Activated T-helper 9 cell treated with anti-CD3 and anti-CD28 coated beads, Interleukin-2, amount 50 U/mL, for 16 hours (primary cell): ENCODE measurements at places on chromosomes 16 and 17.
A peak's percentile ranks its signal among the peaks of the same experiment; 100 is the strongest.

GRCh38 chr17:80501741-80502577 lies 25.6 kb upstream of the NPTX1 start:
- DNase-seq = no peak

GRCh38 chr17:42441371-42442195 lies 17.1 kb upstream of the ATP6V0A1 start:
- DNase-seq = no peak

DNA sequence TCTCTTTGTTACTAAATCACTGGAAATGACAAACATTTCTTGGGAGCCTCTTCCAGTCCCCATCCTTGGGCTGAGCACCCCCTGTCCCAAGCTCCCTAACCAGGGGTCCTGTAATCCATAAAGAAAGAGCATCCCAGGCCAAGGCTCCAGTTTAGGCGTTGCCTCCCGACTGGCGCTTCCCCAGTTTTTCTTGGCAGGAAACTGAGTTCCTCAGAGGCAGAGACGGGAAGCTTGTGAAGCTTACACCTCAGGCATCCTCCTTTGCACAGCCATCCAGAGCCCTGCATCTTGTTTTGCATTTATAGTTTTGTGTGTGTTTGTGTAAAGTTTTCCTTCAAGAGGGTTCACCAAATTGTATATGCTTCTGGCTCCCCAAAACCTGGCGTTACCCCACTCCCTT lies 7.1 kb downstream of the COPZ2 start:
- DNase-seq = no peak

DNA sequence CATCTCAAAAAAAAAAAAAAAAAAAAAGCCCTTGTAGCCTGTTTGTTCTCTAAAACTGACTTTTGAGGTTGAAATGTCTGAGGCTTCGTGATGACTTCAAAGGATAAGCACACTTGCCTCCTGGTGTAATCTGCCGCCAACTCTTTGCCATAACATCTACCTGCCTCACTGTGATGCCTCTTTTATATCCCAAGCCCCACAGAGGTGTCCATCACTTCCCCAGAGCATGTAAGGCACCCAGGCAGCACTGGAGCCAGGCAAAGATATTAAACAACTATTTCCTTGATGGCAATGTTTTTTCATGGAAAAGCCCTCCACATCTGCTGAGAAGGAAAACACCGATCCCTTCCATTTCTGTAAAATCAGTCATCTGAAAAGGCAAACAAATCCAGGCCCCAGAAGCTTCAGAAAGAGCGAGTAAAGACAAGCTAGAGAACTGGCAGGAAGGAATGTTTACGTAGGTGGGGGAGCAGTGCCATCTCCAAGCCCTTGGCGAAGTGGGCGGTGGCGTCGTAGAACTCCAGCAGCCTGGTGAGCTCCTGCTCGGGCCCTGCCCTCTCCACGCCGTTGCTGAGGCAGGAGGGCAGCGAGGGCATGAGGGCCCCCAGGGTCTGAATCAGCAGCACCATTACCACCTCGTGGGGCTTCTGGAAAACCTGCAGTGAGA lies 28.6 kb downstream of the COG7 start:
- DNase-seq = no peak

DNA sequence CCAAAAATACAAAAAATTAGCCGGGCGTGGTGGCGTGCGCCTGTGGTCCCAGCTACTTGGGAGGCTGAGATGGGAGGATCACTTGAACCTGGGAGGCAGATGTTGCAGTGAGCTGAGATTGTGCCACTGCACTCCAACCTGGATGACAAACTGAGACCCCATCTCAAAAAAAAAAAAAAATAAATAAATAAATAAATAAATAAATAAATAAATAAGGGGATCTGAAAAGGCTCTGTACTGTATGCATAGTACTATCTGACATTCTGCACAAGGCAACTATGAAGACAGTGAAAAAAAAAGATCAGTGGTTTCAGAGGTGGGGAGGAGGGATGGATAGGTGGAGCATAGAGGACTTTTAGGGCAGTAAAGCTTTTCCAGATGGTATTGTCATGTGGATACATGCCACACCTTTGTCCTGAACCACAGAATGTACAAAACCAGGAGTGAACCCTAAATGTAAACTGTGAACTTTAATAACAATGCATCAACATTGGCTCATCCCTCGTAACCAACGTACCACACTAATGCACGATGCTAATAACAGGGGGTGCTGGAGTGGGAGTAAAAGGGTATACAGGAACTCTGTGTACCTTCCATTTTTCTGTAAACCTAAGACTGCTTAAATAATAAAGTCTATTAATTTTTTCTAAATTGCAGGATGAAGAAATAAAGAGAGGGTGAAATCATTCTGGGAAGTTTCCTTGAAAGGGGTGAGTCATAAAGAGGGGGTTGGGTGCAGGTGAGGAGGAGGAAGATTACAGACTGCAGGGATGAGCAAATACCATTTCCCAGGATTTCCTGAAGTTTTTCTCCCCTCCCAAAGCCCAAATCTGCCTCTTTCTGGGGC lies 155.8 kb upstream of the SDK2 start:
- no peak for DNase-seq

DNA sequence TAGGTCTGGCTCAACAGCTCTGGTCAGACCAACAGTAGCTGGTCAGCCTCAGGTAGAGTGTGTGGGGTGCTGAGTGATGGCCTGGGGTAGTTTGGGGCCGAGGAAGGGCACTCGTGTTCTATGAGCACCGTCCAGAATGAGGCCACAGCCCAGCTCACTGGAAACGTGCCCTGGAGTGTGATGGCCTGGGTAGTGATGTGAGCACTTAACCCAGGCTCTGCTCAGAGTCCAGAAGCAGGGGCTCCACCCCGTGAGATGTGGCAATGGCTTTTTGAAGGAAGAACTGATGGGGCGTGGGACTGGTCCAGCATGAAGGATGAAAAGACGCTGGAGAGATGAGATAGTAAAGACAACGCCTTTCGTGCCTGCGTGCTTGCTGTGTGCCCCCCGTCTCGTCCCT lies 35.3 kb downstream of the NTN1 start:
- DNase-seq = no peak

DNA sequence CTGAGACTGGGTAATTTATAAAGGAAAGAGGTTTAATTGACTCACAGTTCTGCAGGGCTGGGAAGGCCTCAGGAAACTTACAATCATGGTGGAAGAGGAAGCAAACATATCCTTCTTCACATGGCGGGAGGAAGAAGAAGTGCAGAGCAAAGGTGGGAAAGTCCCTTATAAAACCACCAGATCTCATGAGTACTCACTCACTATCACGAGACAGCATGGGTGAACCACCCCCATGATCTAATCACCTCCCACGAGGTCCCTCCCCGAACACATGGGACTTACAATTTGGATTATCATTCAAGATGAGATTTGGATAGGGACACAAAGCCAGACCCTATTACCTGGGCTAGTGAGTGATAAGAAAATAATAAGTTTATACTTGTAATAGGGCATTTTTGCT lies 70.6 kb upstream of the HS3ST2 start:
- DNase-seq = no peak

- no peak for DNase-seq
Observed at GRCh38 chr17:15106540-15106939, 158.6 kb downstream of the PMP22 start.

DNA sequence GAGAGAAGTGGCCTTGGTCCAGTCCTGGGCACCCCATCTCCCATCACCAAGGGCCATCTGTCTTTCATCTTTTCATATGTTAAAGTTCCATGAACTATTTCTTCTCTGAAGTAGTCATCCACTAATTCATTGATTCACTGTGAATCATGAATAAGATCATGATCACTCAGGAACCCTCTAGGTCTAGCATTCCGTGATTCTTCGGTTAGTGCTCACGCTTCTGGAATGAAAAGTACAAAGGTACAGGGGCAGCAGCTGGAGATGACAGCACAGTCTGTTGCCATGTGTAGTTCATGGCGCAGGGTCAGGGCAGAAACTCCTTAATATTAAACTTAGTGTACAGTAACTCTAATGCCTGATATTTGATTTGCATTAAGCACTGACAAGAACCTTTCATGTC lies 127.1 kb downstream of the CDH13 start:
- DNase-seq = no peak

- DNase-seq = no peak
Observed at GRCh38 chr17:12667299-12667958, 1.7 kb downstream of the MYOCD start.

GRCh38 chr17:27293359-27293897 lies 486 bp upstream of the WSB1 start:
- no peak for DNase-seq

DNA sequence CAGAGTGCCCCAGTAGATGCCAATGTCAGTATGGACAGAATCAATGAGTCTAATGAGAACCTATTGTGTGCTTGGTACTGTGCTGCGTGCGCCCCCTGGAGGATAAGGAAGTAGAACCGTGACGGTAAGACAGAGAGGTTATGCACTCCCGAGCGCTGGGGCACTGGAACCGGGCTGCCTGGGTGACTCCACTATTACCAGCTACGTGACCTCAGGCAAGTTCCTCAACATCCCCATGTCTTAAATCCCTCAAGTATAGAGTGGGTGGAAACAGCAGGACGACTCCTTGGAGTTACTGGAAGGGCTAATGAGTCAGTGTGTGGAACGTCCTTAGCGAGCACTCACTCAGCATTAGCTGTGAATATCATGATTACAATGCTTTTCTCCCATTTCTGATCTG lies 16.2 kb downstream of the CHST4 start:
- peak; percentile 16 for DNase-seq

DNA sequence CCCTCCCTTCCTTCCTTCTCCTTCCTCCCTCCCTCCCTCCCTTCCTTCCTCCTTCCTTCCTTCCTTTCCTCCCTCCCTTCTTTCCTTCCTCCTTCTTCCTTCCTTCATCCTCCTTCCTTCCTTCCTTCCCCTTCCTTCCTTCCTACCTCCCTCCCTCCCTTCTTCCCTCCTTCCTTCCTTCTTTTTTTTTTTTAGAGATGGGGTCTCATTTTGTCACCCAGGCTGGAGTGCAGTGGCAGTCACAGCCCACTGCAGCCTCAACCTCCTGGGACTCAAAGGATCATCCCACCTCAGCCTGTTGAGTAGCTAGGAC lies 44.6 kb downstream of the COX4I1 start:
- no peak for DNase-seq

- DNase-seq = no peak
Observed at GRCh38 chr17:63735691-63736090, 5.9 kb downstream of the STRADA start.

DNA sequence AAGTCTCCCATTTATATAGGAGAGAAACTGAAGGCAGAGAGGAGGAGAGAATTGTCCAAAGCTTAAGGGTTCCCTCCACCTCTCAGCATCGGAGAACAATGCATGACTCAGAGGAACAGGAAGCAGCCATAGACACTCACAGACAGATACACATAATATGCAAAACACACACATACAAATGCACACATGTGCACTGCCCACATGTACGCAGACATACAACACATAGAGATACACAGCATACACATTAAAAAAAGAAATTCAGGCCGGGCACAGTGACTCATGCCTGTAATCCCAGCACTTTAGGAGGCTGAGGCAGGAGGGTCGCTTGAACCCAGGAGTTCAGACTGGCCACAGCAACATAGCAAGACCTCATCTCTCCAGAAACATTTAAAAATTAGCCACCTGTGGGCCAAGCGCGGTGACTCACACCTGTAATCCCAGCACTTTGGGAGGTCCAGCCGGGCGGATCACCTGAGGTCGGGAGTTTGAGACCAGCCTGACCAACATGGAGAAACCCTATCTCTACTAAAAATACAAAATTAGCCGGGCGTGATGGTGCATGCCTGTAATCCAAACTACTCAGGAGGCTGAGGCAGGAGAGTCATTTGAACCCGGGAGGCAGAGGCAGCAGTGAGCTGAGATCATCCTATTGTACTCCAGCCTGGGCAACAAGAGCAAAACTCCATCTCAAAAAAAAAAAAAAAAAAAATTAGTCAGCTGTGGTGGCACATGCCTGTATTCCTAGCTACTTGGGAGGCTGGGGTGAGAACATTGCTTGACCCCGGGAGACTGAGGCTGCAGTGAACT lies 11.3 kb downstream of the ERAL1 start:
- no peak for DNase-seq

DNA sequence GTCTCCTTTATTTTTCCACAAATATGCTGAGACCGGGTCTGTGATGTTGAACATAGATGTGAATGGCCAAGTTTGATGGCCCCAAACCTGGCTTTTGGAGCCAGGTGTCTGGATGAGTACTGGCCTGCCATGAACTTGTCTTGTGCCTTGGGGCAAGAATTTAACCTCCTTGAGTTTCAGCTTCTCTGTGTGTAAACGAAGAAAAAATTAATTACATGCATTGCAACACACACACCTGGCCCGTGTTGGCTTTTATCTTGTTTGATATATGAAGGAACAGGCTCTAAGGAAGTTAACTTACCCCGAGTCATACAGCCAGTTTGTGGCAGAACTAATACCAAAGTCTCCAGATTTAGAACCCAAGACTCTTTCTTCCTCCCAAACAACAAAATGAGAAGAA lies 13.1 kb downstream of the FBXO39 start:
- no peak for DNase-seq

- no peak for DNase-seq
Observed at GRCh38 chr16:84965428-84966415, 45.6 kb downstream of the ZDHHC7 start.

DNA sequence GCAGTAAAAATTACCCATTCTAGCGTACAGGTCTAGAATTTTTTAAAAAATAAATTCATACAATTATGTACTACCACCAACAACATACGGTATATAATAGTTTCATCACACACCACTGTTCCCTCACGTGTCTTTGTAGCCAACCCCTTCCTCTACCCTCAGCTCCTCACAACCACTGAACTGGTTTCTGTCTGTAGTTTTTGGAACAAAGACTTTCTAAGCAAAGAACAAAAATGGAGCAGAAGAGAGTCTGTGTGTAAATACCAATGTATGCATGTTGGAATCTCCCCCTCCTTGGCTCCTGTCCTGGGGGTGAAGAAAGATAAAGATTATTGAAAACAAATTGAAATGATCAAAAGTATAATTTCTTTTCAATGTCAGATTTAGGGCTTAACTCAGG lies 31.9 kb upstream of the CCR7 start:
- DNase-seq = no peak

DNA sequence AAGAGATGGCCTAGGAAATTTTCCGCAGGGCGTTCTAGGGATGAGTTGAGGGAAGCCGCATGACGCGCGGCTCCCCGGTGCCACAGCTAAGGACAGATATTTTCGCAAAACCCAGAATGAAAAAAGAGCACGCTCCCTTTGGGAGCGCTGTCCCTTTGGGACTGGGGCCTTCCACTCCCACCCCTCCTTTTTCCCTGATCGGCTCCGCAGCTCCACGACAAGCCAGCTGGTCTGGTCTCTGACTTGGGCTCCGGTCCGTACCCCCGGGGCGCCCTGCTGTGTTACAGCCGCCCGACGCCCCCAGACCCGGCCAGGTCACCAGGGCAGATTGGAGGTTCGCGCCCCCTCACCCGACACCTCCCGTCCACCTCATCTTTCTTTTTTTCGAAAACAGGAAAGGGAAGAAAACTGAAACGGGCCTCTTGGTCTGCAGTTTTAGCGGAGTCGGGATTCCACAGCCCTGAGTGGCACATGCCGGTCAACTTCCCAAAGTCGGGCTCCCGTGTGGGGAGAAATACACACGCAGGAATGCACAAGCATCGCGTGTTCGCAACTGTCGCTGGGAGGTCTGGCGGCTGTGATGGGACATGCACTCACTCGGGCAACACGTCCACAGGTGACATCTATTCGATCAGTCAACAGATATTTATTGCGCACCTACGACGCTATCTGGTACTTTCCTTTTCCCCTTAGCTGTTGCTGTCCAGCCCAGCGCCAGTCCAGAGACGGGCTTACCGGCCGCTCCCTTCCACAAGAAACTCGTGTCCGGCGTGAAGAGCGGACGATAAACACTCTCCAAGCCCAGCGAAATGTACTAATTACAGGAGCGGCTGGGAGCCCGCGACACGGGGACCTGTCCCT lies 3.9 kb upstream of the SOX9 start:
- no peak for DNase-seq
